ENCODE measurements at places on chromosomes 4 and X.

DNA sequence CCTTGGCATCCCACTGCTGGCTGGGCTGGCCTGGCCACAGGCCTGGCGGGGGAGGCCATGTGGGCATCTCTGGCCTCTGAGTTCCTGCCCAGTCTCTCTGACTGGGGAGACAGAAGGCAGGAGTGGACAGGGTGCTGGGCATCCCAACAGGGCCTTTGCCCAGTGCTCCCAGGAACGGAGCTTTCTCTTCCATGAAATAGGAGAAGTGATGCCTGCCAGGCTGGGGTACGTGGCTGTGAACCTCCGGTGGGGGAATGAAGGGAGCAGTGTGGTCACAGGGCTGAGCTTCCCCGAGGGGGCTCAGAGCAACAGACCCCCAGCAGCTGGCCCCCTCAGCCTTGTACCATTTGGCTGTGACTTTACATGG lies 40.4 kb upstream of the HMX1 start:
- DNase-seq: no peak

GRCh38 chrX:68994135-68994890 lies 165.5 kb downstream of the EFNB1 start:
- no peak for DNase-seq

DNA sequence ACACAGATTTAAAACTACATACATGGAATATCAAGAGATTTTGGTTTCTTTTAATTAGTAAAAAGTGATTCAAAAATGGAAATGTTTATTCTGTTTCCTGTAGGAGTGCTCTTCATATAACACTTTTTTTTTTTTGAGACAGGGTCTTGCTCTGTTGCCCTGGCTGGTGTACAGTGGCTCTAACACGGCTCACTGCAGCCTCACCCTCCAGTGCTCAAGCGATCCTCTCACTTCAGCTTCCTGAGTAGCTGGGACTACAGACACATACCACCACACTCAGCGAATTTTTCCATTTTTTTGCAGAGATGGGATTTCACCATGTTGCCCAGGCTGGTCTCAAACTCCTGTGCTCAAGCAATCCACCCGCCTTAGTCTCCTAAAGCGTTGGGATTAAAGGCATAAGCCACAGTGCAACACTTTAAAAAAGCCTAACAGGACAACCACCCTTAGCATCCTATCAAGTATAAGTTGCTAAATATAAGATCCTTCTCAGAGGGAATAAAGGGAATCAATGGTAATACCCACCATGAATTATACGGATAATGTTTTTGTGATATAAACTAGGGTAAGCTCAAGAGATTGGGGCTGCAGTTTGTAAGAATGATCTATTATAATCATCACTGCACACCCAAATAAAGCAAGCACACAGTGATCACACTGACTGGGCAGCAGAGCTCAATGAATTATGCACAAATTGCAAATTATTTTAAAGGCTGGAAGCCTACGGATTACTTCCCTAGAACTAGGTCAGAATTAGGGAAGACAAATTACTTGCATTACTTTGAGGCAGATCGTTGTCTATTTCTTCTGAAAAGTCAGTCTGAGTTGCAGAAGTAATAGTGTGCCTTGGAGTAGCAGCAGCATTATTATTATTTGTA lies 76.6 kb downstream of the RPS3A start:
- DNase-seq: no peak

DNA sequence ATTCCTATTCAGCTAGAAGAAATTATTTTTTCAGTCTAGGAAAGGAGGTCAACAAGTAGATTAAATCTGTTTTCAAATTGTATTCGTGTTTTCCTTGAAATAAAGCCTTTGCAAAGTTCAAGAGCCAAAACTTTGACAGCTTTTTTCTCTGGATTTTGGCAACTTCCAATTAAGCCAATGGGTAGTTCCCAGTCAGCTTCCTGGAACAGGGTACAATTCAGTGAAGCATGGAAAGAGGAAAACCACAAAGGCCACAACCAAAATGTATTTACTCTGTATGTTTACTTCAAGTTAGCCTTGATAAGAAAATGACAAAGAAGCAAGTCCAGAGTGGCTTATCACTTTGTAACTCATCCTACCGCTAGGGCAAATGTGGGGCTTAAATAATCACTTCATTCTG lies 188.6 kb downstream of the COMMD8 start:
- no peak for DNase-seq

GRCh38 chrX:72373136-72373535 lies 67.4 kb upstream of the CITED1 start:
- DNase-seq: no peak

GRCh38 chr4:23371533-23371932 lies 518.3 kb downstream of the PPARGC1A start:
- DNase-seq: no peak

Measured in nephron progenitor cell (in vitro differentiated cells).